ENCODE measurements at places on chromosomes 12 and 14. TPM values are rescaled to one million over a fixed set of nuclear protein-coding genes. Genes with fewer than 3 reads are reported as not detected.

The TMPRSS12 gene
- not detected for polyA plus RNA-seq

The KRT78 gene
- not detected for polyA plus RNA-seq

The CD4 gene
- polyA plus RNA-seq, result 7.3 TPM

The OAS1 gene
- 12.1 TPM for polyA plus RNA-seq

The VPS29 gene
- polyA plus RNA-seq, result 134 TPM

The HOXC12 gene
- not detected for polyA plus RNA-seq

The RNASE4 gene
- polyA plus RNA-seq, result 156 TPM

The GALNT6 gene
- polyA plus RNA-seq, result 0.51 TPM

The WDHD1 gene
- polyA plus RNA-seq, result 1.2 TPM

The OR4N5 gene
- polyA plus RNA-seq, result not detected

The IL22 gene
- not detected for polyA plus RNA-seq

The GDF11 gene
- 3.4 TPM for polyA plus RNA-seq

The SPTSSA gene
- polyA plus RNA-seq, result 36.1 TPM

The GARIN6 gene
- polyA plus RNA-seq, result not detected

The ZFYVE1 gene
- 17.6 TPM for polyA plus RNA-seq

The TMEM233 gene
- polyA plus RNA-seq, result 0.48 TPM

The IFNG-AS1 gene
- not detected for polyA plus RNA-seq

The TECPR2 gene
- 12.7 TPM for polyA plus RNA-seq

The ANG gene
- polyA plus RNA-seq, result 65.2 TPM

The TAS2R7 gene
- polyA plus RNA-seq, result not detected

The TBC1D30 gene
- 1.1 TPM for polyA plus RNA-seq

The KRT5 gene
- polyA plus RNA-seq, result 0.55 TPM

The TMEM132D gene
- polyA plus RNA-seq, result 0.04 TPM

The DDIT3 gene
- polyA plus RNA-seq, result 34.9 TPM

The BDKRB2 gene
- polyA plus RNA-seq, result 3.3 TPM

The RNU7-1 gene
- polyA plus RNA-seq, result not detected

The ARHGAP9 gene
- 2.6 TPM for polyA plus RNA-seq

The STON2 gene
- 5.8 TPM for polyA plus RNA-seq

The NTF3 gene
- 10.2 TPM for polyA plus RNA-seq

The TSPAN11 gene
- 0.84 TPM for polyA plus RNA-seq

The COQ10A gene
- polyA plus RNA-seq, result 13.8 TPM

The HOXC11 gene
- polyA plus RNA-seq, result 0.12 TPM

The IQSEC3 gene
- polyA plus RNA-seq, result 0.88 TPM

The SSPN gene
- 32.8 TPM for polyA plus RNA-seq

The CAPZA3 gene
- polyA plus RNA-seq, result not detected

The PRR4 gene
- polyA plus RNA-seq, result 5.0 TPM

The EXD2 gene
- polyA plus RNA-seq, result 12.2 TPM

The PLBD1 gene
- 3.5 TPM for polyA plus RNA-seq

The FAM181A gene
- not detected for polyA plus RNA-seq
